ENCODE measurements at places on chromosomes 3 and 15.
A peak's percentile ranks its signal among the peaks of the same experiment; 100 is the strongest.

DNA sequence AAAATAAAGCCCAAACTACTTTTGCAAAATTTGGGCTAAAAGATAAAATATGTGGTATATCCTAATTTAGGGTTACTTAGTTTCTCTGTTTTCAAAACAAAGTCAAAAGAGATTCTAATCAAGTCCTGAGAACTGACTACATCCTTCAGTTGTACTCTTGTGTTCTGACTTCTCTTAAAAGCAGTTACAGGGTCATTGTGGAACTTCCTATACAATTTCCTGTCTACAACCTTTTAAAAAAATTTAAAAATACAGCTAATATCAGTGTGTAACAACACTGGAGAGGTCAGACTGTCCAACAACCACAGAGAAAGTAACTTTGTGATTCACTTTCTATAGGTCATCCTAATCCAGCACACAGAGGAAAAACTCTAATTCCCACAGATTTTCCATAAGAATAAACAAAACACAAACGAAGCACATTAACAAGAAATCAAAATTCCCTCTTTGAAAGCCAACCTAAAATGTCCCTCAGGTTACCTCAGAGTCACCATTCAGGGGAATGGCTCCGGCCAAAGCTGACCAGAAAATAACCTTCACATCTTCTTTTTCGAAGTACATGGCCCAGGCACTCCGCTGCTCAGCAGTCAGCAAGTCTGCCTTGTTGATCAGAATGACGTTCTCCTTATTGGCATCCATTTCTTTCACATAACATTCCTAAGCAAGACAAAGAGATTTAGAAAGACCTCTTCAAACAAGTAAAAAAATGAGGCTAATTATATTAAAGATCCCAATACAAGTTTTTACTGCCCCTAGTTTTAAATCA, 13.3 kb downstream of the LSG1 start:
- DNase-seq = no peak

- no peak for DNase-seq
Observed at GRCh38 chr15:77350792-77351191, 69.1 kb downstream of the PEAK1 start.

- no peak for DNase-seq
Observed at GRCh38 chr3:64379221-64379620, 154.0 kb upstream of the PRICKLE2 start.

DNA sequence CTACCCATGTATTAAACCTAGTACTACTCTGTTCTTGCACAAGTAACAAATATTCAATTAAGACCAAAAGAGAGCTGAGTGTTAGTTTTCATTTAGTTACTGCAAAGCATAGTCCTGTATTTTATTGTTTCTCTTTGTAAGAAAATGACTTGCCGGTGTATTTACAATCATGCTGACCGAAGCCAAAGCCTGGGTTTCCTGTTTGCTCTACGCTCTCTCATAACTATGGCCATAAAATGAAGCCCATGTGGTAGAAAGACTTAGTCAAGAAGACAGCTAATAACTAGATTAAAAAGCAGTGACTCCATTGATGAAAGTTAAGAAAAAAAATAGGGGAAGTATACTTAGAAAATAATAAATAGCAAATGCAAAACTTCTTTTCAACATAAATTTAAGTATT, 479.9 kb downstream of the CNTN4 start:
- no peak for DNase-seq

DNA sequence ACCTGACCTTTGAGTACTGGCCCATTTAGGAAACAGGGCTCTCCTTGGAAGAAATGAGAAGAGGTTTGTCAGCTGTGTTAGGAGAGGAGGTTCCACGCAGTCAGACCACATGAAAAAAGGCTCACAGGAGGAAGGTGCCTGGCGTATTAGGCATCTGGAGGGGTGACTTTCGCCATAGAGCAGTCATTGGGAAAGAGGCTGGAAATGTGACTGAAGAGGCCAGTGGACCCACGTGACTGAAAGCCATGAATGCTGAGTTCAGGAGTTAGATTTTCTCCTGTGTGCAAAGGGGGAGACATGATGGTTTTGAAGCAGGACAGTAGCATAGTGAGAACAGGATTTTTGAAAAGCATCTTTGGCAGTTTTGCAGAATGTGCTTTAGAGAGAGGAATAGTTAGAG, 29.7 kb upstream of the RNF7 start:
- DNase-seq = no peak

GRCh38 chr3:195914648-195915473, 6.5 kb upstream of the TNK2 start:
- DNase-seq = peak; percentile 96

DNA sequence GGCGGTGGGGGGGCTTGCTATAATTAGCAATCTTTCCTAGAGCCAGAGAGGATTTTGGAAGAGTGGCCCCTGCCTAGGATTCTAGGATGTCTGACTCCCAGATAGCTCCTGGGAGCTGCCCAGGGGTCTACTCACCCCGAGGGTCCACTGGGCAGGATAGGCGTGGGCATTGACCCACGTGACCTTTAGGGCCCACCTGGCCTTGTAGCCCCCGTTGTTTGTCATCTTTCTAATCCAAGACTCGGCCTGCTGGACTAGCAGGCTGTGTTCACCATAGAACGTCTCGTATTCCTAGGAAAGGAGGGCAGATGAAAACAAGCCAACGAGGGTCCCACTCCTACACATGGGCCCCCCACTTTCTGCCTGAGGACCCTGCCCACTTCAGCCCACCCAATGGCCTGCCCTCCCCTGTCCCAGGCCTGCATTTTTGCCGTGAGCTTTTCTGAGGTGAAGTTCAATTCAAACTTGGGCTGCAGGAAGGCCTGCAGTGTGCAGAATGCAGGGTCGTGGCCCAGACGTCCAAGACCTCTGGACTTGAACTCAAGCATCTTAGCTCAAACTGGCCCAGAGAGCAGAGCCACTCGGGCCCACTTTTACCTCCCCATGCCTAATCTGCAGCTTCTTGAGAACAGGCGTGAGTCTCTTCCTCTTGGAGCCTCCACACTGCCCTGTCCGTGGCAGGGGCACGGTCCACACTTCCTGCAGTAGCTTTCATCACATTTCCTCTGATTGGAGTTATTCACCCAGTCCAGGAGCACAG, 41.5 kb downstream of the MUC4 start:
- no peak for DNase-seq

DNA sequence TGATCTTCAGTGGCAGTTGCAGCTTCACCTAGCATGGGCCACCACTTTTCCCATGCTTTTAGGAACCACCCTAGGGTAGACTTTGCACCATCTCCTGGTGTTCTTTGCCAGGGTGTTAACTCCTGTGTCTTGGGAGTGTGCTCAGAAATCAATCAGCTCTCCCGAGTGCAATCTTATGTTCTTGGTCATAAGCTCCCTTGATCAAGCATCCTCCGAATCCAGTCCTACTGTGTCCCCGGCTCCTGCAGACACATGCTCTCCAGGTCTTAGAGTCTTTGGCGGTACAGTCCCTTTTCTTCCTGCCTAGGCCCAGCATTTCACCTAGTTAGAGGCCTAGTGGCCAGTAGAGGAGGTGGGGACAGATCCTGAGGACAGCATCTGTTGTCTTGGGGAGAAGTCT, 74.7 kb upstream of the SYN2 start:
- no peak for DNase-seq

- DNase-seq = peak; percentile 75
Observed at GRCh38 chr3:25448750-25449692, 21.0 kb downstream of the RARB start.

- DNase-seq = no peak
Observed at GRCh38 chr3:78846718-78847117, 921.1 kb downstream of the ROBO1 start.

- no peak for DNase-seq
Observed at GRCh38 chr3:77066829-77067228, 26.9 kb downstream of the ROBO2 start.

- DNase-seq = no peak
Observed at GRCh38 chr3:97883736-97884135, 61.9 kb downstream of the CRYBG3 start.

GRCh38 chr15:64117759-64118487, 22.1 kb downstream of the SNX1 start:
- no peak for DNase-seq

All from prostate gland (tissue), 2 donors.